ENCODE measurements at places on chromosomes 5 and 9.

DNA sequence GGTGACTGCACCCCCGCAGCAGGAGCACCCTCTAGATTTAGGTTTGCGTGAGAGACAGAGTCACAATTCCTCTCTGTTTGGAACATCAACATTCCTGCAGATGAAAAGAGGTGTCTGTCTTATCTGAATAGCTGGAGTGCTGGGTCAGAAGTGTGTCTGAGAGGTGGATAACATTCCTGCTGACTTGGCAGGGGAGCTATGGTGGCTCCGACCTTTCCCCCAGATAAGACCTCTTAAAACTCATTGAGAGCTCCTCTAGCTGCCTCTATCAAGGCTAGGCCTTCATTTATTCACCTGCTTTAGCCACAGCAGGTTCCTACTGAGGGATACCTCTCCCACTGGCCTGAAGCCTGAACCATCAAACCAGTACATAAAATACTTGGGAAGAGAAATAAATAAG, 615.5 kb downstream of the LRRC70 start:
- DNase-seq: no peak

DNA sequence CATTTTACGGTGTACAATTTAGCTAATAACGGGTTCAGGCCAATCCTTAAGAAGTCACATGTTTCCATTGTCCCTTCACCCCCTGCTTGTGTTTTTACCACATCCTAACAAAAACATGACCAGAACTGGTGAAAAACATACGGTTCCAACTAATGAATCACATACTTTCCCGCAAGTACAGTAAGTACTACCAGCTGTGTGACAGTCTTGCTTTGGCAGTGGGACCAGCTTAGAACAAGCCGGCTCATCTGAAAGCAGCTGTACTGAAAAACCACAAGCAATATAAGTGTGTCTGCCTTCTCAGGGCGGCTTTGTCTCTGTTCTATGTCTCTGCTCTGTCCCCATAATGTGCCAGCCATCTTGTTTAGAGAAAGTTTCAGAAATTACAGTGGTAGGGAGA, 242.5 kb downstream of the BNC2 start:
- DNase-seq: no peak

GRCh38 chr5:76277736-76278135, 125.3 kb upstream of the IQGAP2 start:
- DNase-seq: no peak

- no peak for DNase-seq
These were observed 473.6 kb upstream of the FTMT start for GRCh38 chr5:121378046-121378445.

DNA sequence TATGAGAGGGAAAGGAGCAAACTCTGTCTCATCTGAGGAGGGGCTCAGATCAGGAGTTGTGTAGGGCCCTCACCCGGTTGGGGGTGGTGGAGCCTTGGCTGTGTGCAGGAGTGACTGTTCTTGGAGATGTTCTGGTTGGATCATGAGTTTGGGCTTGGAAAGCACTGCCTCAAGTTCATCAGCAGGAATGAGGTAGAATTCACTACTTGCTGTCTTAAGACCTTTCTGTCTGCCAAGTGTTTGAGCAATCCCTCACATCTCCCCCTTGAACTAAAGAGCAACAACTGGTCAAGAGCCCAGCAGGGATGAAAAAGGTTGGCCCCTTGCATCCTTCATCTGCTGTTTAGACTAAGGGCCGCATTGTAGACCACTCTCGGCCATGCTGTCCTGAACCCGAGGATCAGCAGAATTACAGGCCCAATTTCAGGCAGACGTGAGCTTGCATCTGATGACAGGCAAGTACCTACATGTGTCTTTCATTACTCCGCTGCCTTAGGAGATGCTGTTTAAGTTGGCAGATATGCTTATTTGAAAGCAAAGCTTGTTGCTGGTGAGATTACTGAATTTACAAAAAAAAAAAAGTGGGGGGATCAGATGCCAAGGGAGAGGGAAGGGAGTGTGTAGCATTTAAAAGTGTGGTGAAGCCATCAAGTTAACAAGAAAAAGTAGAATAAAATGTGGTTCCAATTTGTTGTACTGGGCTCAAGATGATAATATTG, 36.4 kb downstream of the PIK3R1 start:
- no peak for DNase-seq

DNA sequence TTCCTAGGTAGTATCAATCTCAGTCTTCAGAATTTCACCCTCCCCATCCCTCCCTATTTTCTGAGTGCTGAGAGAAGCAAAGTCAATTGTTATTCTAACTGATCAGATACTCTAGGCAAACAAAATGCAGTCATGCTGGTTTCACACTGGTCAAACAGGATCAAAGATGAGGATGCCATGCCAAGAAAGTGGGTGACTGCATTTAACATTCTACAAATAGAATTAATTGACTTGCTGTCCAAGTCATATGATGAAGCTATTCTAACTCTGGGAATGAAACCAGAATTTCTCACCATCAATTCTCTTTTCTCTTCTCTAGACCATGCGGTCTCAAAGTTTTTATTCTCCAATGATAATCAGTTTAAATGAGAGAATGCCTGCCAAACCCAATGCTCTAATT, 112.5 kb downstream of the CTNND2 start:
- no peak for DNase-seq

DNA sequence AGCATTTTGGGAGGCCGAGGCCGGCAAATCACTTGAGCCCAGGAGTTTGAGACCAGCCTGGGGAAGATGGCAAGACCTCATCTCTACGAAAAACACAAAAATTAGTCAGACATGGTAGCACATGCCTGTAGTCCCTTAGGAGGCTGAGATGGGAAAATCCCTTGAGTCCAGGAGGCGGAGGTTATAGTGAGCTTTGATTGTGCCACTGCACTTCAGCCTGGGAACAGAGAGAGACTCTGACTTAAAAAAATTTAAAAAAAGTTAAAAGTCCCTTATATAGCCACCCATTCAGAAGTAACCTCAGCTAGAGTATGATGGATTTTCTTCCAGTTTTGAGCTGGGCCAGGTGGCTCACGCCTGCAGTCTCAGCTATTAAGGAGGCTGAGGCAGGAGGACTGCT, 72.4 kb downstream of the UGCG start:
- no peak for DNase-seq

GRCh38 chr5:129094924-129095899, 663 bp downstream of the ISOC1 start:
- peak; percentile 80 for DNase-seq

- no peak for DNase-seq
These were observed 321.7 kb downstream of the MLLT3 start for GRCh38 chr9:20300430-20301115.

GRCh38 chr5:106127985-106128384, 1542.8 kb downstream of the EFNA5 start:
- no peak for DNase-seq

DNA sequence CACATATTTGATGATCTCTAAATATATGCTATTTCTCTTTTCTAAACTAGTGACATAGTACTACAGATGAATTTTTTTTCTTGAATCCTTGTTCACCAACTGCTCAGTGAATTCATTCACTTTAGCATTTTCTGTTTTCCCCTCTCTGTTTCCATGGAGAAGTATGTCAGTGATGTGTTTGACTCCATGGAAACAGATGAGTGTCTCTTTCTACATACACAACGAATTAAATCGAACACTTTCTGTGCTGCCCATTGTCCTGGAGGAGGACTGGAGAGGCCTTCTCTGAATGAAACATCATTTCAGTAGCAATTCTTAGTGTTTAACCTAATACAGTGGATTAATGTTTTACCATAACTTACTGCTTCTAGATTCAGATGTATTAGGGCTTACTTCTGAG, 9.5 kb downstream of the INVS start:
- no peak for DNase-seq

DNA sequence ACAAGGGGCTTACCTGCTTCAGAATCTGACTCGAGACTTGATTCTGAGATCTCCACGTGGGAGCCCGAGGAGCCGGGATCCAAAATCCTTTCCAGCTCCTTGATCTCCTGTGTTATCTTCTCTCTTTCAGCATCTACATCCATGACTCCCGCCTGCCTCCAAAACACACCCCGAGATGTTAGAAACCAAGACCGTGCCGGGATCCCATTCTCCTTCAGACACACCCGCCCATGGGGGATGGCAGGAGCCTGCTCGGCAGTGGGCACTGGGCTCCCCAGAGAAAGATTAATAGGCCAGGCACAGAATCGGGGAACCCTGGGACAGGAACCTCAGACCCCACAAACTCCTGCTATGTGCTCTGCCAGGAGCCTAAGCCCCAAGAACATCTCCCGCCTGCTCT, 1.7 kb downstream of the SNAPC4 start:
- no peak for DNase-seq

GRCh38 chr5:93916872-93917271, 175.5 kb upstream of the POU5F2 start:
- DNase-seq: no peak

DNA sequence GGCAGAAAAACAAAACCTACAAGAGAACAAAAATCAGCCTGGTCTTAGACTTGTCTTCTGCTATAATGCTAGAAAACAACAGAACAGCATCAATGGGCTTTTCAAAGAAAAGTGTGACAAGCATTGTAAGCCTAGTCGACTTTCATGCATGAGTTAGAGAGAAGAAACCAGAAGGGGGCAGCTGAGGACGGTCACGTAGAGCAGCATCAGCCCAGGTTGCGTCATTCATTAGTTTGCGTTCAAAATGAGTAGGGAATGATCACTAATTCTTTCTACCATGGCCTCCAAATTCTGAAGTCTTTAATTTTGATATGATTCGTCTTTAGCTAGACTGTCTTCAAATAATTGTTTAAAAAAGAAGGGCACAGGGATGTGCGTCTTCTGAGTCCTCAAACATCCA, 4.7 kb upstream of the ISCA1 start:
- DNase-seq: no peak

GRCh38 chr5:17429353-17429752, 68.7 kb upstream of the TAF11L2 start:
- DNase-seq: no peak

- no peak for DNase-seq
These were observed 19.1 kb downstream of the MRPL36 start for GRCh38 chr5:1780614-1780930.

DNA sequence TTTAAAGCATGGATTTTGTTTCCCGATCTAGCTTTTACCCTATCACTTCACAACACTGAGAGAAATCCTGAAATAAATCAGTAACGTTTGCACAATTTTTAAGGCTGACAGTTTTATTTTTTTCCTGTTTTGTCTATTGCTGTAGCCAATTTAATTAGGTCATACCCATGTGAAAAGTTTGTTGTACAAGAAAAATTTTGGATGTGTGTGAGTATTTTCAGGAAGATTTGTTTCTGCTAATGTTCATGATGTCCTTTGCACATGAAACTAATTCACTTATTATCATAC, 237.8 kb downstream of the ARRDC3 start:
- DNase-seq: no peak

DNA sequence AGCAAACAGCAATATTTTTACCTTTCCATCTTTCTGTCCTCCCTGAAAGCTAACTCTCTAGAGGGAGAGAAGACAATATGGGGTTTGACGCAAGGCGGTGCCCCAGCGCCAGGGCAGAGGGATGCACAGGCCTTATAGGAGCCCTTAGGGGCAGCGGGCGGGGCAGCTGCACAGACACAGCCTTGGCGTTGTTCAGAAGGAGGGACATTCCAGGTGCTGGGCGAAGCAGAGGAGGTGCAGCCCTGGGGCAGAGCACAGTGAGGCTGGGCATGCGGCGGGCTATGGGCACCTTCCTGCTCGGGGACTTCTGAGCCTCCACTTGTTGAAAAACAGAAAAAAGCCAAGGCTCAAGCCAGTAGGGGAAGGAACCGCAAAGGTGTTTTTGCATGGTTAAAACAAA, 33.7 kb upstream of the BICD2 start:
- DNase-seq: no peak

GRCh38 chr5:579746-580366, 32.3 kb upstream of the CEP72 start:
- DNase-seq: no peak

DNA sequence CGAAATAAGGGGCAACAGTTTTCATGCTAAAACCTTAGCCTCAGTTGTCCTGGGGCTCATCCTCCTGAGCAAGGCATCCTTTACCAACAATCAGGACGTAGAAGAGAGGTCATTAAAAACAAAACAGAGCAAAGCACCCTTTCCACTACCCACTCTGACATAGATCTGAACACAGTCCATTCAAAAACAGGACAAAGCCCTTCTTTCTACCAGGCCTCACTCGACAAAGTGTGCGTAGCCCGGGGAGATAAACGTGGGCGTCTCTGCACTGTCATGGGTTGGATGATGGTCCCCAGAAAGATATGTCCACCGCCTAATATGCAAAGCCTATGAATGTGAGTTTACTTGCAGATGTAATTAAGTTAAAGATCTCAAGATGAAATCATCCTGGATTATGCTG, 60.6 kb upstream of the TAS2R1 start:
- DNase-seq: no peak

DNA sequence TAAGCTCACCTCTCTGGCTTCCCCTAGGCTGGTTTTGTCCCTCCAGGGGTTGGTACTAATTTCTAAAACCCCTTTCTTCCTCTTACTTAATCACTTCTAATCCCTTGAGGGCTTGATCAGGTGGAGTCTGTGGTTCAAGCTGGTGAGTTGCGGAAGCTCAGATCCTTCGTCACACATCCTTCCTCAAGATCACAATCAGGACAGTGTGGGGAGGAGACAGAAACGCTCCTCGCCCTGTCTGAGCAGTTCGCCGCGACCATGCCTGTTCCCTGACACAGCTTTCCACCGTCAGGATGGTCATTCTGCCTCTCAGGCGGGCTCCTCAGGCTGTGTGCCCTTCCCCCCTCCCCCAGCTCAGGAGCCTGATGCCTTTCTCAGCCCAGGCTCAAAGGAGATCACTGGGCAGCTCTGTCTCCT, 24.3 kb downstream of the CPLX2 start:
- no peak for DNase-seq

GRCh38 chr9:93326056-93326455, 125.4 kb upstream of the FAM120A start:
- DNase-seq: no peak

DNA sequence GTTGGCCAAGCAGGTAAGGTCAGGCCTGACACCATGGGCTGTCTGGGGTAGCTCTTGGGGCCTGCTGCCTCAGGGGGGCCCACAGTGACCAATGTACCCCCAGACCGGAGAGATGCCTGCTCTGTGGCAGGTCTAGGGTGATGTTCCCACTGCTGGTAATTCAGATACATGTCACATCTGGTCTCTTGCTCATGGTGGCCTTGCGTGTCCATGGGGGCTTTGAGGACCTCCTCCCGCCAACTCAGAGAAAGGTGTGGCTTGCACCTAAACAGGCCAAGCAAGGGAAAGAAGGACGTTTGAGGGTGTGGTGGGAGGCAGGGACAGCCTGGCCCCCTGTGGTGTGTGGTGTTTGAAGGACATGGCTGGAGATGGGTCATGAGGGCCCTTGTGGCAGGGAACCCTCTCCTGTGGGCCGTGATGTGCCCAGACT, 75.2 kb downstream of the PHF2 start:
- no peak for DNase-seq
